ENCODE measurements at places on chromosomes 2 and 18.

- DNase-seq: no peak
Observed at GRCh38 chr2:217316743-217317142, 456.9 kb upstream of the TNP1 start.

GRCh38 chr18:76491776-76492668 lies 3.0 kb downstream of the ZNF516 start:
- DNase-seq: no peak

GRCh38 chr2:216006164-216006663 lies 7.1 kb downstream of the MREG start:
- peak; percentile 39 for DNase-seq

GRCh38 chr2:109517118-109517889 lies 96.5 kb downstream of the SEPTIN10 start:
- DNase-seq: no peak

DNA sequence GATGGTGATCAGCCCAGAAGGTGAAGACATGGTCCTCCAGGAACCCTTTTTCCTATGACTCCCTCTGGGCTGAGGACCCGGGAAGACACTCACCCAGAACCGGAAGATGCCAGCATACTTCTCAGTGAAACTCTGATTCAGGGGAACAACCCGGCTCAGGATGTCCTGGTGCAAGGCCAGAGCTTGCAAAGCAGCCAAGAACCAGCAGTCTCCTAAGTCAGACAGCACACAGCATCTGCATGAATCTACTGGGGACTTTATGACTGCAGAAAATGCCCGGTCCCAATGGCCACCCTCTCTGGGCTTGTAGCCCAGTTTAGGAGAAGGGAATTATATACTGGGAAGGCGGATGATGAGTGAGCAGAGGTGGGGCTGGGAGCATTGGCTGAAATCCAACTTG lies 15.3 kb downstream of the CAPN14 start:
- DNase-seq: no peak

DNA sequence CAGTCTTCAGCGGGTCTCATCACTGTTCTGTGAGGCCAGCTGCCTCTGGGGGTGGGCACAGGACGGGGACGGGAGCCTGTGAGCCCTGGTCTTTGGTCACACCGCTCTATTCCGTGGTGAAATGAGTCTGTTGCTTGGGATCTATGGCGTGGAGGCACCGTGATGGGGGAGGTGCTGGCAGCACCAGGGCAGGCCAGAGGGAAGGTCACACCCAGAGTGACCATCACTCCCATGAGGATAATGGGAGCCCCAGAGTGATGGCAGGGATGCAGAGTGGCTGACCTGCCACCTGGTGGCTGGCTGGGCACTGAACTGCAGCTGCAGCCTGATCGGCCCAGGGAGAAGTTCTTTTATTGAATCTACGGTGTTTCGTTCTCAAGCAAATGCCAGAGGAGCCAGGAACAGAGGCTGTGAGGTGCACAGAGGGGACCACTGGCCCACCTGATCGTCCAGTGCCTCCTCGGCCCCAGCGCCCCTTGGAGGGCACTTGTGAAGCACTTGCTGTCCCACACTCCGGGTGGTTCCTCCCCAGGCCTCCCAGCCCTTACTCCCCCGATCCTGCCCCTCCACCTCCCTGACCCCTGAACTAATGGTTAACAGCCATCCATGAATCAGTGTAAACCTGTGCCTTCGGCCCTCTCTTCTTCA lies 17.9 kb downstream of the KCNIP3 start:
- no peak for DNase-seq

- no peak for DNase-seq
Observed at GRCh38 chr2:97970293-97971060, 25.3 kb downstream of the TMEM131 start.

- DNase-seq: no peak
Observed at GRCh38 chr2:145623136-145623535, 1103.2 kb upstream of the ZEB2 start.

DNA sequence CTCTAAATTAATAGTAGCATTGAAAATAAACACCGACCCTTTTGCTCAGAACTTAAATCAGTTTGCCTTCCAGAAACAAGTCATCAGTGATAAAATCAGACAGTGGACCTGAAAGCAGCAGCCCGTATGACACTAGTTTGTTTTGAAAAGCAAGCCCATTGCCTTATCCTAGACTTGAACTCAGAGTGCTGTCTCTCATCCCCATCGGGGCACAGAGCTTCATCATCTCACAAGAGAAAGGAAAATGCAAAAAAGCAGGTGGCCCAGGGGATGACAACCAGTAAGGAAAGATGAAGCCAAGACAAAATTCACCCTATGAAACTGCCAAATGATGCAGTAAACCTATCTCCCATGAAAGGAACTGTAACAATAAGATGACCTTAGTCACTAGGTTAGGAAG lies 71.2 kb downstream of the CERKL start:
- DNase-seq: no peak

DNA sequence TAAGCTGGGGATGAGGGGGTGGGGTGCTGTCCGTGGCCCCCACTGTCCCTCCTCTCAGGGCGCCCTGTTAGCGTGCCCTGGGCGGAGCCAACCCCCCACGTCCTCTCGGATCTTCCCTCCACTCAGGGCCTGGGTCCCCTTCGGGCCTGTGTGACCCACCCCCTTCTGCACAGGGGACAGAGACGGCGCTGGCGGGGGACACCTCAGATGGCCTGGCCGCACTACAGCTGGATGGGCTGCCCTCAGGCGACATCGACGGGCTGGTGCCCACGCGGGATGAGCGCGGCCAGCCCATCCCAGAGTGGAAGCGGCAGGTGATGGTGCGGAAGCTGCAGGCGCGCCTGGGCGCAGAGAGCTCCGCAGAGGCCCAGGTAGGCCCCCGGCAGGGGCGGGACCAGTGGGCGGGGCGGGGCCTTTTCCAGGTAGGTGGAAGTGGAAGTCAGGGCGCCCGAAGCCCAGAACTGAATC lies 9.9 kb upstream of the KLHL30 start:
- DNase-seq: no peak

DNA sequence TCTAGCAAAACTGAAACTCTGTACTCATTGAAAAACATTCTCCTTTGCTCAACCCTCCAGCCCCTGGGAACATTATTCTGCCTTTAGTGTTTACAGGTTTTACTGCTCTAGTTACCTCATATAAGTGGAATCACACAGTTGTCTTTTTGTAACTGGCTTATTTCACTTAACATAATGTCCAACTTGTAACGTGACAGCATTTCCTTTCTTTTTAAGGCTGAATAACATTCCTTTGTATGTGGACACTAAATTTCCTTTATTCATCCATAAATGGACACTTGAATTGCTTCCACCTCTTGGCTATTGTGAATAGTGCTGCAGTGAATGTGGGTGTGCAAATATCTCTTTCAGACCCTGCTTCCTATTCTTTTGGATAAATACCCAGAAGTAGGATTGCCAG lies 144.9 kb downstream of the ACTR3 start:
- peak; percentile 38 for DNase-seq

DNA sequence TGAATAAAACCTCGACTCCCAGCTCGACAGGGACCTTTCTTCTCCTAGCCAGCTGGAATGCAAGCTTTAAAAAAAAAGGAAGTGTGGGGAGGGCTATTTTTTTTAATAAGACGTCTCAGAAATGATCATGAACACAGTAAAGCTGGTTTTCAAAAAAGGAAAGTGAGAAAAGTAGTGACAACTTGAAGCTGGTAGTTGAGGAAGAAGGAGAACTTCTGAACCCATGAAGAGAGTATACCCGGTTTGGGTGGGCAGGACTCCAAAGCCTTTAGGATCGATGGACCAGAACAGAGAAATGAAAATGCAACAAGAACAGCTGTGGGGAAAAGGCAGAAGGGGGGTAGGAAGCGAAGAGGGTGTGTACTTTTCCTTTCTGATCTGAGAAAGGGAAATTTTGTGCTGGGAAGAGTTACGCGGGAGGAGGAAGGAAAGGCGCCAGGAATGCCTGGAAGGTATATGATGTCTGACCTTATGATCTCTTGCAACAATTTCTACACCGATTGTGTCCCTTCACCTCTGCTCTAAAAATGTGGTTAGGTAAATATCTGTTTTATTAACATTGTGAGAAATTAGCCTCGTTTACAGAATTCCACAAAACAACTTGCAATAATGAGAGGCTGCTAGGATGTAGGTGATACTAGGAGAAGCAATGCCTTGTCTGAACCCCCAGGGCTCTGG lies 22.6 kb upstream of the CYP1B1 start:
- no peak for DNase-seq

GRCh38 chr2:170984079-170984478 lies 55.0 kb downstream of the GORASP2 start:
- no peak for DNase-seq

- DNase-seq: no peak
Observed at GRCh38 chr18:34595690-34596089, 114.4 kb upstream of the DTNA start.

DNA sequence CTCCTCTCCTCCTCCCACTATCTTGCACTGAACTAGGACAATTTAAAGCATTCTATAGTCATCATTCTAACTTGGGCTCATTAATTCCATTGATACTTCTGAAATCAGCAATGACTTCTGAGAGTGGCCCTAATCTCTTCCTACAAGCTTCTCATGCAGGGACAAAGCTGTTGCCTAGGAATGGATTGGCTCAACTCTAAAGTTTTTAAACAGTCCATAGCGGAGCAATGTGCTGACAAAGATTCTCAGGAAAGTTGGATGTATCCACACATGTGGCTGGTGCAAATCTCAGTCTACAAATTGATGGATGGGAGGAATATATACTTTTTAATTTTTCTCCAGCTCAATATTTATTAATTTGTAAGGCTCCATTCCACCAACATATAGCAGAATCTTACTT lies 388.9 kb downstream of the SETBP1 start:
- peak; percentile 22 for DNase-seq

- DNase-seq: no peak
Observed at GRCh38 chr2:8064603-8065002, 617.3 kb upstream of the ID2 start.

DNA sequence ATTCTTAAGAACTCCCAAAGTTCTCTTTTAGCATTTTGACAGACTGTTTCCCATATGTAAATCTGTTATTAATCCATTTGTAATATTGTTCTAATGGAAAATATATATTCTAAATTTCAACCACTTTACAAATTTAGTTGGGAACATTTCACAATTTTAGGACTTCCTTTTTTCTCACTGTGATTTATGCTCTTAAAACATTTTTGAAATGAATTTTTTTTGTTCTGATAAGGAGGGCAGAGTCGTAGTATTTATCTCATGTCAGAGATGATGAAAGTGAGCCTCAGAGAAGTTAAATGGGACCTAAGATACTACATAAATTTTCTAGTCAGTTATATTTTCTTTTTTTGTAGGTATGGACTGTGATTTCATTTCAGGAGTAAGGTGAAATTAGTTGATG lies 26.6 kb downstream of the RASGRP3 start:
- DNase-seq: no peak

GRCh38 chr2:85409845-85410583 lies at the start of gene CAPG:
Gene CAPG (minus strand): TSS chr2:85410366. CDS start chr2:85402145, 8,221 bp downstream.
- peak; percentile 31 for DNase-seq

DNA sequence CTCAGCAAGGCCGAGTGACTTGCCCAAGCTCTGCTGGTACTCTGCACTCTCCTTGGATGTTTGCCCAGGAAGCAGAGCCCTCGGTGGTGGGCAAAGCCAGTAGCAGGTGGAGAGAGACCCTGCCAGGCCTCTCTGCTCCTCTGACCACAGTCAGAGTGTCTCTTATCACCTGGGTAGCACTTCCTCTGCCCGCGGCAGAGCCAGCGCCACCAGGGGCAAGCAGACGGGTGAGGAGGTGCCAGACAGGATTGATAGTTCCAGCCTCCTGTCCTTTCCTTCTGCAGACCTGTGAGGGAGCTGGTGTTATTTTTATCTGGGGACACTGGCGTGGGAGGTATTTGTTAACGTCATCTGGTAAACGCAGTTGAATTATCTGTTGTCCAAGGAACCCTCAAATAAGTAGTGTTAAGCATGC lies 152.9 kb downstream of the SMAD7 start:
- DNase-seq: no peak

- DNase-seq: no peak
Observed at GRCh38 chr2:212254339-212254738, 284.3 kb downstream of the ERBB4 start.

DNA sequence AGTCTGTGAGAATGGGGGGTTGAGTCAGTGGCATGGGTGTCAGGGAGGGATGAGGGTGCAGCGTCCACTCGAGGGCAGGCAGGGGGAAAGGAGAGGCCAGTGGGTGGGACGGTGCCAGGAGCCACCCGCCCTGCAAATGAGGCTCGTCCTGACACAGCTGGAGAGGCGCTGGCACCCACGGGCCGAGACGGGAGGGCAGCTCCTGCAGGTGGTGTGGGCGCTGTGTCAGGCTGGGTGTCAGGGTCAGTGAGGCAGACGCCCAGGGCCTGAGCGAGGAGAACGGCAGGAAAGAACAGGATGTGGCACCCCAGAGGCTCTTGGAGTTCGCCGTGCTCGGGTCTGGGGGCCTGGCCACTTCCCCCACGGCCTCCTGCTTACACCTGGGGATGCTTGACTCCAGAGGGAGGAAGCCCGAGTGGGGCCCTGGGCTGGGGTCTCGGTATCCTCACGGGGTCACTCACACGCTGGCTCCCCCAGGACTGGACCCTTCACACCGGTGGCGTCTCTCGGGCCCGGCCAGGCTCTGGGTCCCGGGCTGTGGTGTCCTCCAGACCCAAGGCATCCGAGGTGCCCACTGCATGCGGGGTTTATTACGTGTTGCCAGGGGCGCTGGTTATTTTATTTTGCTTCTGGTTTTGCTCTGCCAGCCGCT lies 130.5 kb upstream of the CTDP1 start:
- no peak for DNase-seq

GRCh38 chr2:10514273-10514672 lies 66.1 kb upstream of the ODC1 start:
- DNase-seq: no peak

- peak; percentile 67 for DNase-seq
Observed at GRCh38 chr2:124258140-124258880, 233.2 kb downstream of the CNTNAP5 start.

GRCh38 chr2:182128821-182129707 lies 143.4 kb downstream of the PPP1R1C start:
- DNase-seq: peak; percentile 5

GRCh38 chr2:97732436-97733340 lies 19.3 kb downstream of the ZAP70 start:
- DNase-seq: no peak

DNA sequence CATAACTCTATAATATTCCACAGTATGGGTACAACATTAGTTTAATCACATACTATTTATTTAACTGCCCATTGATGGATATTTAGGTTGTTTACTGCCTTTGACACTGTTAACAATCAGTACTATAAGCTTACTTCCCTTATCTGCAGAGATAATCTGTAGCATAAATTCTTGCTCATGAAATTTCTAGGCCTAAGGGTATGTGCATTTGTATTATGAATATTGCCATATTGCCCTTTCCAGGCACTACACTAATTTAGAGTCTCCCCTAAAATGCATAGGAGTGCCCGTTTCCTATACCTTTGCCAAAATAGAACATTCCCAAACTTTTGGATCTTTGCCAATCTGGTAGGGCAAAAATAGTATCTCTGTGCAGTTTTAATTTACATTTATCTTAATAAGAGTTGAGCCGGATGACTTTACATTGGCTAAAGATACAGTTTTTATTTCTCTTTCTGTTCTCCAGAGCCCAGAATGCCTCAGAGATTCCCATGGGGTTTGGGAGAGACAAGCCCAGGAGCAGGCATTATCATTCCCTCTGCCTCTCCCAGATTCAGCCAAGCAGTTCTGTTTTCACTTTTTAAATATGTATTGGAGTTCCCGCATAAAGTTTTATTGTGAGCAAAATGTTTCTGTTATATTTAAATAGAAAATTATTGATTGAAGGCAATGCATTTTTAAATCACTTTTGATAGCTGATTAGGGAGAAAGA lies 102.8 kb downstream of the CAPN13 start:
- DNase-seq: no peak

Measured in muscle of back (tissue), 13 donors.